ENCODE measurements at places on chromosomes 16 and 17.

DNA sequence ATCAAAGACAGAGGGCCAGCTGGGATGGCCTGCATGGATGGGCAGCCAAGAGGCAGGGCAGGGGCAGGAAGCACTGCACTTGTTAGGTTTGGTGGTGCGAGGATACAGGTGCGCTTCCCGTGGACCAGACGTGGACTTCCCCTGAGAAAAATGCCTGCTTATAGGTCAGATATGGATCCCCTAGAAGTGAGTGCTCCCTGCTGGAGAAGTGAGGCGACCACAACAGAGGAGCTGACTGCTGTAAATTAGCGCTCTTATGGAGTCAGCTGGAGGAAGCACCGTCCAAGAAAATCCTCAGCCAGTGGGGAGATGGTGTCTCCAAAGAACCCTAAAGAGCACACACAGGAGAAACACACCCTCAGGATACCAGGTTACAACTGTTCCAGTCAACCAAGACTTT lies 27.7 kb upstream of the CCDC182 start:
- DNase-seq, result no peak

- no peak for DNase-seq
Measured at GRCh38 chr17:9647014-9647413, 1.7 kb downstream of the USP43 start.

DNA sequence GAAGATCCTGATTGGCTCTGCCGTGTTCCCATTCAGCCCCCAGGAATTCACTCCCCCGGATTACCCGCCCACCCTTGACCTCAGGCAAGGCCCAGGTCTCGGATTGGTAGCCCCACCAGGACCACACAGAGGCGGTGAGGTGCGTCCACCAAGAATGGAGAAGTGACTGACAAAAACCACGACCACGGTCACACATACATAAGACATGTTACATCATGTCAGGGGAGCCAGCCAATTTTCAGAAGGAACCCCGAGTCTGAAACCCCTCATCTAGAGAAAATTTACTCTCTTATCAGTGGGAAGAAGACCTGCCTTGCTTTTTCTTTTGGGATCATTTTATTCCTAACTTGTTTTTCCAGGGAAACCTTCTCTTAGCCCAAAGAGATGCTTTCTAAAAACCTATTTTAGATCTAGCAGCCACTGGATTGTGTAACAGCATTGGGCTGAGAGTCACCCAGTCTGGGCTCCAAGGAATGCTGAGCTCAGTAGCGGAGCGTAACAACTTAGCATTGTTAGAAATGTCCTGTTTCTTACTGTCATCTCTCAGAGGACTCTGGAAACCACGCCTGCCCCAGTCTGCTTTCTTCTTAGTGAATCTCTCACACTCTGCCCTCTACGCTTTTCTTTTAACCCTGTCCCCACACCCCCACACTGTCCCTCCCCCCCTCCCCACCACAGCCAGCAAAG lies 164.1 kb downstream of the CMIP start:
- DNase-seq, result no peak

- DNase-seq, result no peak
Measured at GRCh38 chr17:70310221-70310672, 140.9 kb downstream of the KCNJ2 start.

DNA sequence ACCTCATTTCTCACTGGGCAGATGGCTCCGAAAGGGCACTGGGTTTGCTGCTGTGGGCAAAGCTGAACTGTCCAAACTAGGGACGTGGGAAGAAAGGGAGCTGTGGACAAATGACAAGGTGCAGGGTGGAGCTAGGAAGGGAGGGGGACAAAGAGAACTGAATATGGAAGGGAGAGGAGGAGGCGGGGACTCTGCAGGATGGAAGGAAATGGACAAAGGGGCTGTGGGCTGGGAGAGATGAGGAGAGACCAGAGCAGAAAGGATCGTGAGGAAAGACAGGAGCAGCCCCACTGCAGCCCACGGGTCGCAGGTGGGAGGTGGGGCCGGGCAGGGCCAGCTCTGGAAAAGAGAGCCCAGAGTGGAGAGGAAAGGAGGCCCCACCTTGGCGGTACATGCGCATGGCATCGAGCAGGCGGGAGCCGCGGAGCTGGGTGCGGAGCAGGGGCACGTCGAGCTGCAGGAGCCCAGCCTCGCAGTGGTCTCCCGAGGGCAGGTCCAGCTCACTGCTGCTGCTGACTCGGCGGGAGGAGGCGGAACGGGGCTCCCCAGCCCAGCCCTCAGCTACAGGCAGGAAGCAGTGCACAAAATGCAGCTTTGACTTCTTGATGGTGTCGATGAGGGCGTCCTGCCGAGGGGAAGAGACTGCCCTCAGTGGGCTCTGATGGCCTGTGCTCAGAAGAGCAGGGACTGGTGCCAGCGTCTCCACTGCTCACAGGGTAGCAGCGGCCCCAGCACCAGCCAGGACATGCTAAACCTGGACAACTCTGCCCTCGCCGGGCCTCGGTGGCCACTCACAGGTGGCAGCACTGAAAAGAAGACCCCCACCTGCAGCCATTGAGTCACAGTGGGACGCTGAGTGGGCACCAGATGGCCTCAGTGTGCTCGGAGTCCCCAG lies 66.8 kb downstream of the PIPOX start:
- DNase-seq, result no peak

- DNase-seq, result no peak
Measured at GRCh38 chr16:9092978-9093344, 1.5 kb downstream of the HAPSTR1 start.

GRCh38 chr16:81175325-81175891 lies 63.1 kb upstream of the BCO1 start:
- no peak for DNase-seq

GRCh38 chr17:81926451-81927151 lies 934 bp downstream of the MAFG start:
- DNase-seq, result peak; percentile 64

- DNase-seq, result no peak
Measured at GRCh38 chr17:17718251-17718650, 37.0 kb downstream of the RAI1 start.

- no peak for DNase-seq
Measured at GRCh38 chr17:16447676-16448075, 32.3 kb downstream of the TRPV2 start.

DNA sequence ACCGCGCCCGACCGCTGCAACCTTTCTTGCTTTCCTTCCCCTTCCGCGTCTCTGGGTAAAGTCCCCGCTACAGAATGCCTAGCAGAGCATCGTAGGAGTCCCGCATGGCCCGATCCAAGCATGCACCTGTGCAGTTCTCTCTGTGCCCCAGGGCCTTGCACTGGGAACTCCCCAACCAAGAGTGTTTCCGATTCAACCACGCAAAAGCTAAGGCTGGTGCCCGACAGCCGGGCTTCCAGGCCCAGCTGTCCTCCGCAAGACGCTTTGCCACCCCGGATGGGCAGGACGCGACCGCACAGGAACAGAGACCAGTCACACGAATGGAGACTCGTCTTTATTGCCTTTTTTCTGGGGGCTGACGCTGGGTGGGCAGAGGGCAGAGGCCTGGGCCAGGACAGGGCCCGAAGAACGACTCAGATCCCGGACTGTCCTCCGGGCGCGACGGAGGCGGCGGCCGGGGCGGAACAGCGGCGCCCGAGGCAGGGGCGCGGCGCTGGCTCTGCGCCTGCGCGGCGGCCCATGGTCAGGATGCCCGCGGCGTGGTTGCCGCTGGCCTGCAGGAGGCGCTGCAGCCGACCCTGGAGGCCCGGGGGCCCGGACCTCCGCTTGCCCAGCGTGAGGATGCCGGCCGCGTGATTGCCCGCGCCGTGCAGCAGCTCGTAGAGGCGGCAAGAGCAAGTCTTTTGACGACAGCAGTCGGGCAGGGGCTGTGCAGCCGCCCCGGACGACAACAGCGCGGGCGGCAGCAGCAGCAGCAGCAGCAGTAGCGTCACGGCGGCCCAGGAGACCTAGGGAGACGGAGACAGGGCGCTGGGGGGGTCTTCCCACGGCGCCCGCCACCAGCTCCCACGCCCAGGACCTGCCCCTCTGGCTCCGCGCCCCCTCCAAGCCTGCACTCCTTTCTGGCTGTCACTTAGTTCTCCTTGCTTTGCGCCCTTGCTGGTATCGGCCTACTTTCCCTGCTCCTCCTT lies 1.2 kb downstream of the HCRT start:
- peak; percentile 74 for DNase-seq

GRCh38 chr16:77684181-77684526 lies 38.2 kb upstream of the NUDT7 start:
- DNase-seq, result no peak

- no peak for DNase-seq
Measured at GRCh38 chr16:2739625-2740430, 12.6 kb upstream of the SRRM2 start.

DNA sequence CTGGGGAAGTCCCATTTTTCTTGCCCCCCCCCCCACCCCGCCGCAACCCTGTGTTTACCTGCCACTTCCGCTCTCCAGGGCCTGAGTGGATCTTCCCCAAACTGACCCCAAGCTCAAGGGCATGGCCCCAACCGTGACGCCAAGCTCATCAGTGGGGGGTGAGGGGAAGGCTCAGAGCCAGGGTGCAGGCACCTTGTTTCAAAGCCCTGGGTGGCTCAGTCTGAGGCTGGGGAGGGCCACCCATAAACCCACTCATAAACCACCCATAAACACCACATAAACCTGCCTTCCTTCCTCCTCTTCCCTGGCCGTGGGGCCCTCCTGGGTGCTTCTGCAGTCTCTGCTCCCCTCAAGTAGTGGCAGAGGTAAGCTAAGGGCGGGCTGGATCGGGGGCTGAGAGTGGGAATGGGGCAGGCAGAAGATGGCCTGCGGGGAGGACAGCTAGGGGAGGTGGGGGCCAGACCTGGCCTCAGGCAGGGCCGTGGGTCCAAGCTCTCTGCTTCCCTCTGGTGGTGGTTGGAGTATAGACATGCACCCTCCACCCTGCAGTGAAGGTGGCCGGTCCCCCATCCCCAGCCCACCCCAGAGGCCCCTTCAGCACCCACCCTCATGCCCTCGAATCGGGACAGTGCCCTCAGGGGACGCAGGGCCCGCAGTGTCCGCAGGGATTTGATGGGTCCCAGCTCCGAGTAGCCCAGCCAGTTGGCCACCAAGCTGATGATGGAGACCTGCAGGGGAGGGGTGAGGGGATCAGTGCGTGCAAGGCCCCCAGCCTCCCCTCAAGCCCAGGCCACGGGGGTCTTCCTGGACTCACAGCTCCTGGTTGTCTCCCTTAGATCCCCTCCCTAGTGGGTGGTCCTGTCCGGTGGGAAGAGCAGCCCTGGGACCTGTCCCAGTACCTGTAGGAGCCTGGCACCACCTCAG lies 14.6 kb upstream of the CD79B start:
- peak; percentile 41 for DNase-seq

GRCh38 chr16:12433691-12434390 lies 369.8 kb downstream of the CPPED1 start:
- no peak for DNase-seq

DNA sequence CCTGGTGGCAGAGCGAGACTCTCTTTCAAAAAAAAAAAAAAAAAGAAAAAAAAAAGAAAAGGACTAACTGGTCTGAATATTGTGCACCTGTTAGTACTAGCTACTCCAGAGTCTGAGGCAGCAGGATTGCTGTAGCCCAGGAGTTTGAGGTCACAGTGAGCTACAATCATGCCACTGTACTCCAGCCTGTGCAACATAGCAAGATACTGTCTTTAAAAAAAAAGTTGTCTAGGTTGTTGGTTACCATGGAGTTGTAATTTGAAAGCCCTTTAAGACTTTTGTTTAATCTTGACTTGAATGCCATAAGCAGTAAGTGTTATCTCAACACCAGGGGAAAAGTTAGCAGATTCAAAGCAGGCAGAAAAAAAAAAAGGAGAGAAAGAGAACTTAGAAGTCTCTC lies 10.9 kb upstream of the C16orf54 start:
- DNase-seq, result no peak

DNA sequence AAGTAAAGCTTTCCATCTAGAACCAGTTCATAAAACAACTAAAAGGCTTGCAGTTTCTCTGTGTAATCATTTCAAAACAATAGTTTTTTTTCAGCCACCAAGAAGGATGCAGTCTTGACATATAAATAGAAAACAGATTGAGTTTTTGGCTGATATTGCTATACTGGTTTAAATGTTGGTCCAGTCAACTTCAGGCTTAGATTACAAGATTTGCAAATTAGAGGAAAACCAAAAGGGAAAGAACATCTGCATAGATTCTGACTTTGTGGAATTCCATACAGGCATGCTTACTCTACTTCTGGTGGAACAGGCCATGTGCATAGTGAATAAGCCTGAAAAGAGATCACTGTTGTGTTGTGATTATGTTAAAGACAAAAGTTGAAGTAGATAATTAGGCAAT lies 150.3 kb downstream of the BCAS3 start:
- no peak for DNase-seq

DNA sequence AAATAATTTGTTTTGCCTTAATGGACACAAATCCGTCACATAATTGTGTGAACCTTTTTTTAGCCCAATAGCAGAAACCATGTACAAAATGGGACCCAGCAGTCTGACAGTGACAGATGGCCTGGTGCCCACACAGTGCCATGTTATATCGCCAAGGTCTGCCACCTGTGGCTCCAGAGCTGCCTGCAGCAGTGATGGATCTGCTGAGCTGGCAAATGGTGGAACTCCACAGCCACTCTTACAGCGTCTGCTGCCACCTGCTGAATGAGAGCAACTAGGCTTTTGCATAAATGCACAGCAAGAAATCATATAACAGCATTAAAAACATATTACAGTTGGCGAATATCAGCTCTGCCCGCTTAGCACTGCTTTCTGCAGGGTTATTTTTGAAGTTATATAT lies 59.4 kb downstream of the NUP93 start:
- DNase-seq, result peak; percentile 8

DNA sequence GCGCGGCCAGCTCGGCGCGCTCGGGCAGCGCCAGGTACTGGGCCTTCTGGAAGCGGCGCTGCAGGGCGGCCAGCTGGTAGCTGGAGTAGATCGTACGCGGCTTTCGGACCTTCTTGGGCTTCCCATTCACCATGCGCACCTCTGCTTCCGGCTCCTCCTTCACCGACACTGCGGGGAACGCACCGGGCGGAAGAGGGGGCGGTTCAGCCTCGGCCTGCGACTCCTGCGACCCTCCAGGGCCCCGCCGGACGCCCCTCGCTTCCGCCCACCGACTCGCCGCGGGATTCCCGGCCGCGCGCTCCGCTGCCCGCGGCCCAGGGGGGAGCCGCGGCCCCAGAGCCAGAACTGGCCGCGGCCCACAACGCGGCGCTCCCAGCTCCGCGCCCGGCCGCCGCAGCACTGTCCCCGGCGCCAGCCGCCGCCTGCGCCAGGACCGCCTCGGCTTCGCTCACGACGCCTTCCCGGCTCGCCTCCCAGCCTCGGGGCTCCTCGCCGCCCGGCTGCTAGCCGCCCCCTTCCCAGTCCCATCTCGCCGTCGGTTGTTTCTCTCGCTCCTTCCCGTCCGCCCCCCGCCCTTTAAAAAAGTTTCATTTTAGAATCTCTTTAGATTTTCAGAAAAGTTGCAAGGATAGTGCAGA lies 1.5 kb downstream of the DLX3 start:
- DNase-seq, result no peak

- DNase-seq, result no peak
Measured at GRCh38 chr16:15792563-15792971, 64.3 kb downstream of the MYH11 start.

GRCh38 chr17:34305606-34306005 lies 13.6 kb upstream of the CCL8 start:
- no peak for DNase-seq

DNA sequence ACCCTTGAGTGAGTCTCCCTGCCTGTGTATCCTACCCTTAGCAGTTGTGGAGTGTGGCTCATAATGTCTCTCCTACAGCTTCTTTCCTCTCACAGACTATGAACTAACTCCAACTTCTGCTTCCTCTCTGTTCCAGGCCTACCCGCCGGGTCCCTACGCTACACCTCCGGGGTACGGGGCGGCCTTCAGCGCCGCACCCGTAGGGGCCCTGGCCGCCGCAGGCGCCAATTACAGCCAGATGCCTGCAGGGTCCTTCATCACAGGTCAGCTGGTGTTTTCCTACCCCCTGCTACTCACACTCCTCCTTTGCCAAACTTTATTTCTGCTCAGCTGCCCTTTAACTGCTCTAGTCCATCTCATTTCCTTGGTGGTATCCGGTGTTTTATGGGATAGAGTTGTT lies 5.4 kb downstream of the RNF227 start:
- DNase-seq, result no peak
